ENCODE measurements at places on chromosomes 11 and 22. TPM values are rescaled to one million over a fixed set of nuclear protein-coding genes. Genes with fewer than 3 reads are reported as not detected.

MPPED2 gene
- 0.20 TPM for total RNA-seq

KCNJ4 gene
- 0.03 TPM for total RNA-seq

P2RY2 gene
- 0.92 TPM for total RNA-seq

EXPH5 gene
- total RNA-seq: 0.26 TPM

OR52N4 gene
- not detected for total RNA-seq

B3GAT1 gene
- not detected for total RNA-seq

INTS4 gene
- total RNA-seq: 29.4 TPM

C22orf15 gene
- 1.4 TPM for total RNA-seq

OR4C5 gene
- not detected for total RNA-seq

SLC22A9 gene
- not detected for total RNA-seq

FAM227A gene
- total RNA-seq: 1.1 TPM

NELL1 gene
- not detected for total RNA-seq

MEN1 gene
- total RNA-seq: 31.0 TPM

YWHAH gene
- 87.7 TPM for total RNA-seq

APLNR gene
- total RNA-seq: 0.39 TPM

CNTF gene
- 1.8 TPM for total RNA-seq

KBTBD3 gene
- 6.9 TPM for total RNA-seq

C22orf31 gene
- not detected for total RNA-seq

LRRC74B gene
- not detected for total RNA-seq

CTSW gene
- not detected for total RNA-seq
